H9 (cell line): ENCODE measurements at places on chromosomes 16 and 17.

- DNase-seq, result peak; percentile 53
Observed at GRCh38 chr16:24497440-24497839, 41.9 kb upstream of the RBBP6 start.

- peak; percentile 71 for DNase-seq
Observed at GRCh38 chr17:34443619-34444469, 80.8 kb upstream of the CCL1 start.

DNA sequence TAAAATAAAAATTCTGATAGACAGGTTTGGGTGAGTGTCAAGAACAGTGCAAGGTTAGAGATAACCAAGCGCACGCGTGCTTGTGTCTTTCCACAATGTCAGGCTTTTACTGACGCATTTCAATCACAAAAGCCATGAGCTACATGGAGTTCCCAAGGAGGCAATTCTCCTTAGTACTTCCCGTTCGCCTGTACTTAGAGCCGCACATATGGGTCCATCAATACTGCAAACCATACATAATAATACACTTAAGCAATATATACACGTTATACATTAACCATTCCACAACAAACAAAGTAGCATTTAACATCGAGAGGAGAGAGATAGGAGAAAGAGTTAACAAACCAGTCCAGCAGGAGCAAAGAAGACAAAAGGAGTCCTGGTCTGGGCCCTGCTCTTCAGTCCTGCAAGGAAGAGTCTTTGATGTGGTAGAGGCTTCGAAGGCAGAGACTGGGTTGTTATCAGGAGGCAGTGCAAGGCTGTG is 11.9 kb upstream of the GPRC5C start:
- no peak for DNase-seq

- DNase-seq, result no peak
Observed at GRCh38 chr16:58409316-58409973, 17.2 kb downstream of the GINS3 start.

DNA sequence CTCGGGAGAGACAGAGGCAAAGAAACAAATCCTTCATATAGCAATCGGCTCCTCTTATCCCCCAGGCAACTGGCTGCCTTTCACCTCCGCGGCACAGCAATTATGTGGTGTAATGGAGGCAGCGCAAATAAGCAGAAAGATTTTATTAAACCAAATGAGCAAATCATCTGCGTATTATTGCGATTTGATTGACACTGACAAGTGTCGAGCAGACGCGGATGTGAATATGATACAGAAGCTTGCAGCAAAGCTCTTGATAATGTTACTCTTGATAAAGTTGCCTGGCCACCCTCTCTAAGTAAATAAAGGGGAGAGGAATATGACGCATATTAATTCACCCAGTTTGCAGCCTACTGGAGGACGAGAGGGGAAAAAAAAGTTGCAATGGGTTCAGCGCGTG is 26.5 kb upstream of the AKTIP start:
- no peak for DNase-seq

DNA sequence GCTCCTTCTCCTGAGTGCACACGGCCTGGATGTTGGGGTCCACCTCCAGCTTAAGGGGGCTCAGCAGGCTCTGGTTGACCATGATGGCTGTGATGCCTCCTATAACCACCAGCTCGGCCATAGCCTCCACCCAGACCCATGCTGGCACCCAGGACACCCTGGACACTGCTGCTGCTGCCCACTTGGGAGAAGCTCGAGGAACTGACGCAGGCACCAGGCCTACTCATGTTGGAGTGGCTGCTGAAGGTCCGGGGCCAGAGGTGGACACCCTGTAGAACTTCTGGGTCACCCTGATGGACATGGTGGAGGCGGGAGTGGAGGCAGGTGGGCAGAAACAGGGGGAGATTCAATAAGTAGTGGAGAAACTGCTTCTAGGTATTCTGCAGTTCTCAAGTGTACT is 28.0 kb downstream of the IKZF3 start:
- no peak for DNase-seq

GRCh38 chr16:3735541-3735940 is 18.2 kb upstream of the TRAP1 start:
- DNase-seq, result no peak

DNA sequence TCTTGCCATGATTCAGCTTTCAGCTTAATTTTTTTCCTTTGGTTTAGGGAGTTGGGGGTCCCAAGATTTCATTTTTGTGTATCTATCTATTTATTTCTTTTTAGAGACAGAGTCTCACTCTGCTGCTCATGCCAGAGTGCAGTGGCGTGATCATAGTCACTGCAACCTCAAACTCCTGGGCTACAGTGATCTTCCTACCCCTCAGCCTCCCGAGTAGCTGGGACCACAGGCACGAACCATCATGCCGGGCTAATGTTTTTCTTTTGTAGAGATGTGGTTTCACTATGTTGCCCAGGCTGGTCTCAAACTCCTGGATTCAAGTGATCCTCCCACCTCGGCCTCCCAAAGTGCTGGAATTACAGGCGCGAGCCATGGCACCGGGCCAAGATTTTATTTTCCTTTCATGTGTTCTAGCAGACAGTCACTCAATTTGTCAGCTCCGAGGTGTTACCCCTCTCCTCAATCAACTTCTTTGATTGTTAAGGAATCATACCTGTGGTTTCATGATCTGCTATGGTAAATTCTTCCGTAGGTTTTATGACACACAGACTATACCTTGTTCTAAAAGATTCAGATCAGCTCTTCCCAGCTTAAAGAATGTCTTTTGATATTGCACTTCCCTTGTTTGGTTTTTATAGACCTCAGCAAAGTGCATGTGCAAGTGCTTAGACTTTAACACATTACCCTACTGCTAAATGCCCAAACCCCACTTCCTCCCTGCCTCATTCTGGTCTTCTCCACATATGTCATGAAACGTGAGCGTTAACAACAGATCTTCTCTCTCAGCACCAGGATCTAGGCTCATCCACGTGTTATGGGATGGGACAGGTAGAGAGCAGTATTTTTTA is 13.0 kb downstream of the UNC45B start:
- no peak for DNase-seq

DNA sequence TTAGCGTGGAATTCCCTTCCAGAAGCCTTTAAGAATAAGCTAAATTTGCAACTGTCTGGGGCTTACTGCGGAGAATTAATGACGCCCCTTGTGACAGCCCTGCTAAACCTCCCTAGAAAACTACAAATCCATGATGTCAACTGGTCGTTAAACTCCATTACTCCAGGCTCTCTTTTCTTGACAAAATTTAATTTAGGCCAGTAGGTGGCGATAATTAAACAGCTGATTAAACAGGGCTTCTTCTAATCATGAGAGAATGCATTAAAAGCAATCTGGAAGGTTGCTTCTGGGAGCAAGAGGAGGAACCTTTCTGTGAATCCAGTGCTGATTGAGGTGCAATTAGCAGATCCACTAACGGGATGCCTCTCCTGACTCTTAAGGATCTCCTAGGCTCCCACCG is 8.1 kb upstream of the NLRP1 start:
- peak; percentile 30 for DNase-seq

- DNase-seq, result no peak
Observed at GRCh38 chr16:12543700-12544476, 259.8 kb downstream of the CPPED1 start.

- no peak for DNase-seq
Observed at GRCh38 chr16:29696881-29697331, 17.9 kb downstream of the QPRT start.

DNA sequence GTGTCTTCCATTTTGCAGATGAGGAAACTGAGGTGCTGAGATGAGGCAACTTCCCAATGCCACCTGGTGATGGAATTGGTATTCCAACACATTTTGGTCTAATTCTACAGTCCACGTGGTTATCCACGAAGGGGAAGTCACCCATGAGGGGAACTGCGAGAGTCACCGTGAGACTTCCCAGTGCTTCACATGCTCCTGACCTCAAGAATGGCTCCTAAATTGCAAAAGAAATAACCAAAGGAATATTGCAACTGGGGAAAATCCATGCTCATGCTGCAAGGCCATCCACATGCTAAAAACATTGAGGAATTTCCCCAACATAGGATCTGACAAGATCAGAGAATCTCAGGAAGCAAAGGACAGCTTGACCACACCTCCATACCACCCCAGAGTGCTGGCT is 153.9 kb downstream of the HS3ST3B1 start:
- DNase-seq, result no peak

DNA sequence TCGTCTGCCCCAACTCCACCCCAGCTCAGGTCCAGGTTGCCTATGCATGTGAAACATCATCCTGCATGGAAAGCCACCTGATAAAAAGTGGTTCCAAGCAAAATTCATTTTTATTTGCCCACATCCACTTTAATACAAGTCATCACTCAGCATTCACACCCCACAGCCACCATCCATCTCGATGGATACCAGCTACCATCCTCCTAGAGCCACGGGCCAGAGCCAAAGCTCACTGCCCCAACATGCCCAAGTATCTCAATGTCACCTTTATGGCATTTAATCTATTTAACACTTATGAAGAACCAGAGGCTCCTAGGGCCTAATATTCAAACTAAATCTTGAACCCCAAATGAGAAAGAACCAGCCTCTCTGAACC is 70.5 kb downstream of the COPRS start:
- DNase-seq, result no peak

DNA sequence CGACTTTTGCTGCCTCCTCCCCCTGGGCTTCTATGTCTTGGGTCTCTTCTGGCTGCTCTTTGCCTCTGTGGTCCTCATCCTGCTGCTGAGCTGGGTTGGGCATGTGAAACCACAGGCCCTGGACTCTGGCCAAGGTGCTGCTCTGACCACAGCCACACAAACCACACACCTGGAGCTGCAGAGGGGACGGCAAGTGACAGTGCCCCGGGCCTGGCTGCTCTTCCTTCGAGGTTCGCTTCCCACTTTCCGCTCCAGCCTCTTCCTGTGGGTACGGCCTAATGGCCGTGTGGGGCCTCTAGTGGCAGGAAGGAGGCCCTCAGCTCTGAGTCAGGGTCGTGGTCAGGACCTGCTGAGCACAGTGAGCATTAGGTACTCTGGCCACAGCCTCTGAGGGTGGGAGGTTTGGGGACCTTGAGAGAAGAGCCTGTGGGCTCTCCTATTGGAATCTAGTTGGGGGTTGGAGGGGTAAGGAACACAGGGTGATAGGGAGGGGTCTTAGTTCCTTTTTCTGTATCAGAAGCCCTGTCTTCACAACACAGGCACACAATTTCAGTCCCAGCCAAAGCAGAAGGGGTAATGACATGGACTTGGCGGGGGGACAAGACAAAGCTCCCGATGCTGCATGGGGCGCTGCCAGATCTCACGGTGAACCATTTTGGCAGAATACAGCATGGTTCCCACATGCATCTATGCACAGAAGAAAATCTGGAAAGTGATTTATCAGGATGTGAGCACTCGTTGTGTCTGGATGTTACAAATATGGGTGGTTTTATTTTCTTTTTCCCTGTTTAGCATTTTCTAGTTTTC is 2.3 kb downstream of the GP1BA start:
- DNase-seq, result peak; percentile 81

DNA sequence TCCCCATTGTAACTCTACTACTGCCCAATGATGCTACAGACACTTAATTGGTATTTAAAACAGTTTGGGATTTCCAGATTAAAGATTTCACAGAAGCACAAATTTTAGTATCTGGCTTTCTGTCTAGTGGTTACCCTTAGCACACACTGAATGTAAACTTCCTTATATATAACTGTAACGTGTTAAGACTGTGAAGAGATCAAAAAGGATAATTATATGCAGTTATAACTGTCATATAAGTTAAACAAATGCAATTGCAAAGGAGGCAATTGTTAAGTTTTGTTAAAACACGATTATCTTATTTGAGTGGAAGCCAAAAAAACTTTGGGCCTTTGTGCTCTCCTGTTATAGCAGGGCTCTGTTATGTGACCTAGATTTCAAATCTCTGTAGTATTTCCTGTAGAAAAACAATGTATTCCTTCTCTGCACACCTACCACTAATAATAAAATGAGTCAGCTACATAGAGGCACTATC is 147.9 kb downstream of the STXBP4 start:
- no peak for DNase-seq
